ENCODE measurements at places on chromosomes 2 and 18.

DNA sequence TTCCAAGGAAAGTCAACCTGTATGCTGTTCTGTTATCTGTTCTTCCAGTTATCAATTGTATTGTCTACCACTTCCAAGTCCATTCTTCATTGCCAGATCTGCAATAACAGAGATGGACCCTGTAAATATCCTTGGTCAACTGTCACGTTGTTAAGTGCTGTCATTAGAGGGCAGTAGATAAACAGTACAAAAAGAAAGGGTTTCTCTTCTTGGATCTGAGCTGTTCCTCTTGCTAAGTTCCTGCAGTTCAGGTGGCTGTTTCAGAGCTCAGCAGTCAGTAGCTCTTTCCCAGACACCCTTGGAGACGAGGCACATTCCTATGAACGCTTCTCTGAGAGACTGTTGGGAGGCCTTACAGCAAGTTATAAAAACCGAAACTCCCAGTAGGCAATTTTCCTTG is 957.1 kb upstream of the CHAC2 start:
- no peak for DNase-seq

DNA sequence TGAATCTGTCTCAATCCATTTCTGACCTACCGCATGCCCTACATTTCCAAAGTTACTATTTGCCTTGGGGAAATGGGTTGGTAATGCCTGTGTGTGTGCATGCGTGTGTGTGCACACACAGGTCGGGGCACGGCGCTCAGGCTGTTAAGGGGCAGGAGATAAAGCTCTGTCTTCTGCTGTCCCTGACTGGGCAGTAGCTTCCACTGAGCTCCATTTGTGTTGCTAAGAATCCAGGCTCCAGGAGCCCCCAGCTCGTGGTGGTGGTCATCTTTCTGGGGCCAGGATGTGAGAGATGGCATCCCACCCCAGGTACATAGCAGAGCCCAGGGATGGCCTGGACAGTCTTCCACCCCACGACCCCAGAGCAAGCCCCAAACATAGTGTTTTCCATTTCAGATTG is 66.7 kb upstream of the HS6ST1 start:
- DNase-seq: no peak

DNA sequence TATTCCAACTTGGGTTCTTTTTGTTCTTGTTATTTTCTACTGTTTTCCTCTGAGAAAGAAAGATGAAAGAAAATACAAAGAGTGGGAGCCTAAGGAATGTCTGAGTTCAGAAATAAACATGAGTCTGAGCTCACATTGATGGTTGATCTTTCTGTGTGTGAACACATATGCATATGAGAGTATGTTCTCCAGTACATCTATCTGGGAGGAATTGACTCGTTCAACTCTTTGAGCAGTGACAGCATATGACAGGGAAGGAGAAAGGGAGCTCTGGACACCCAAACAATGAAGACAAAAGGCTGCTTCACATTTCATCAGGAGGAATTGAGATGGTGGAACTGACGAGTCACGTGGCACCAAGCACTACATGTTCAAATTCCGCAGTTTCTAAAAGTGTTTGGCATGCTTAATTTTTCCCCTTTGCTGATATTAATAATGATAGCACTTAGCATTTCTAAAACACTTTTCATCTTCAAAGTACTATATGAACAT is 229.8 kb upstream of the ACVR2A start:
- no peak for DNase-seq

DNA sequence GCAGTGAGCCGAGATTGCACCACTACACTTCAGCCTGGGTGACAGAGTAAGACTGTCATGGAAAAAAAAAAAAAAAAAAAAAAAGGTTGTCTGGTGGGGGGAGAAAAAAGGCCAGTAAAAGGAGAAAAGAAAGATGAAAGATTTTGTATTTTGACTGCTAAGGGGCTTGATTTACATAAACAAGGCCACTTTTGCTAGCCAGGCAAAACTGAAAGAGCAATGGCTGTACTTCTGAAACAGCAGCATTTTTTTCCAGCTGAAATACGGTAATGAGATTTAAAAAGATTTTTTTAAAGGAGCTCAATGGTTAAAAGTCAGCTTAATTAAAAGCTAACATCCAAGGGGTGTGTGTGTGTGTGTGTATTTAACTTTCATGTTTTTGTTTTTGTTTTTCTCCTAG is 11.3 kb upstream of the OXER1 start:
- DNase-seq: no peak

DNA sequence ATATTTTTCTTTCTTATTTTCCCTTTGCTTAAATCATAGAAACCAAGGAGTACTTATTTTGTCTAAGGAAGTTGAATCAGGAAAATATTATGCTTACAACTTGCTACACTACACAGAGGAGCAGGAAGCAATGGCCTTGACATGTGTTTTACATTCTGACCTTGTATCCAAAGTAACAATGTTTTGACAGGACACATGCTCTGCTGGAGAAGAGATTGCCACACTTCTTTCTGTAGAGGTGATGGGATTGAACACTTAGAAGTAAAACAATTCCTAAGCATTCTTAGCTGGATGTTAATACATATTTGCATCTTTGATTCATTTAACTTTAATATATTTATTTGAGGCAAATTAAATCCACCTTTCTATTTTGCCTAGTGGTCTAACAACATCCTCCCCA is 929.1 kb downstream of the DSC3 start:
- DNase-seq: no peak

DNA sequence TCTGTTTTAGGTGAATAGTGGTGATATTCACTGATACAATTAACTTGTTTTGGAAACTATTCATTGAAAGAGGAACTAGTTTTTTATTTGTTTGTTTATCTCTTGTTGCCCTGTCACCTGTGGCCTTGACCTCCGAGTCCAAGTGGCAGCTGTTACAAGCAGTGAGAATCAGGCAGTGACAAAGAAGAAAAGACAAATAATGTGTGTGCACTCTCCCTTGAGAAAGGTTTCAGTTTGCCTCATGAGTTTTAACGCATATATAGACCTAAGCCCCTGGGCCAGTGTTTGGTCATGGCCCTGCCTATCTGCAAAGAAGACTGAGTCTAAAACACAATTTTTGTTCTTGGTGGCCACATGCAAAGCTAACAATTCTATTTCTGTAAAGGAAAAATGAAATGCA is 15.3 kb downstream of the KYNU start:
- DNase-seq: no peak

Measured in mucosa of descending colon (tissue), 3 donors.